ENCODE measurements at places on chromosomes 7 and 10. TPM values are rescaled to one million over a fixed set of nuclear protein-coding genes. Genes with fewer than 3 reads are reported as not detected.

Gene LOXL4
- total RNA-seq = 1.6 TPM

Gene TBC1D12
- 23.8 TPM for total RNA-seq

Gene CALHM3
- not detected for total RNA-seq

Gene CCL24
- total RNA-seq = 21.7 TPM

Gene SSC4D
- total RNA-seq = 0.50 TPM

Gene YAE1
- total RNA-seq = 19.0 TPM

Gene TAS2R4
- 1.1 TPM for total RNA-seq

Gene GLCCI1
- 10.5 TPM for total RNA-seq

Gene CYP26A1
- not detected for total RNA-seq

Gene SERPINE1
- total RNA-seq = 1.8 TPM

Gene ANXA7
- total RNA-seq = 114 TPM

Gene FKBP6
- total RNA-seq = not detected

Gene CELF2
- 33.7 TPM for total RNA-seq

Gene PSD
- 26.1 TPM for total RNA-seq

Gene SOSTDC1
- total RNA-seq = 7.1 TPM

Gene SEMA3D
- total RNA-seq = 2.0 TPM

Gene CPA2
- 1.7 TPM for total RNA-seq

Gene C10orf67
- not detected for total RNA-seq

All from left colon (tissue), 2 donors.